ENCODE measurements at places on chromosomes 1 and 21. TPM values are rescaled to one million over a fixed set of nuclear protein-coding genes. Genes with fewer than 3 reads are reported as not detected.
A peak's percentile ranks its signal among the peaks of the same experiment; 100 is the strongest.

DNA sequence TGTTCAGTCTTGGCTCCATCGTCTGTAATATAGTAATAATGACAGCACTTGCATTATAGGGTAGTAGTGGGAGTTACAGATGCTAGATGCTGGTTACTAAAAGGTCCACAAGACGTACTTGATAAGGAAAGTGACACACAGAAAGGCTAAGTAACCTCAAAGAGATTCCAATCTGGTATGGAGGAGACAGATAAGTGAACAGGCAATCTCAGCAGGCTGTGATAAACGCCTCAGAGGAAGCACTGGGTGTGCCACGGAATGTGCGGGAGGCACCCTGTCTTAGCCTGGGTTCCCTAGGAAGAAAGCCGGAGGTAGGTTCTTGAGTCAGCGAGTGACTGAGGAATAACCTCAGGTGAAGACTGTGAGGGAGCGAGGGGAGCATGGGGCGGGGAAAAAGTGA, 4.6 kb upstream of the CTPS1 start:
- no peak overlapping the region for H3K27ac ChIP-seq
- no peaks in the 10 kb centered on the region for H3K4me1 ChIP-seq
- H3K27me3 ChIP-seq: no peaks in the 10 kb centered on the region

COP1 gene
- 38.3 TPM for total RNA-seq

- H3K27me3 ChIP-seq: no peaks in the 10 kb centered on the region
- peaks cover 24% of the 10 kb centered on the region for H3K4me1 ChIP-seq
- peak overlapping the region; percentile 65 for H3K27ac ChIP-seq
- H3K4me3 ChIP-seq: no peak overlapping the region
Measured at GRCh38 chr1:236149003-236149595, 6.8 kb downstream of the GPR137B start.

DNA sequence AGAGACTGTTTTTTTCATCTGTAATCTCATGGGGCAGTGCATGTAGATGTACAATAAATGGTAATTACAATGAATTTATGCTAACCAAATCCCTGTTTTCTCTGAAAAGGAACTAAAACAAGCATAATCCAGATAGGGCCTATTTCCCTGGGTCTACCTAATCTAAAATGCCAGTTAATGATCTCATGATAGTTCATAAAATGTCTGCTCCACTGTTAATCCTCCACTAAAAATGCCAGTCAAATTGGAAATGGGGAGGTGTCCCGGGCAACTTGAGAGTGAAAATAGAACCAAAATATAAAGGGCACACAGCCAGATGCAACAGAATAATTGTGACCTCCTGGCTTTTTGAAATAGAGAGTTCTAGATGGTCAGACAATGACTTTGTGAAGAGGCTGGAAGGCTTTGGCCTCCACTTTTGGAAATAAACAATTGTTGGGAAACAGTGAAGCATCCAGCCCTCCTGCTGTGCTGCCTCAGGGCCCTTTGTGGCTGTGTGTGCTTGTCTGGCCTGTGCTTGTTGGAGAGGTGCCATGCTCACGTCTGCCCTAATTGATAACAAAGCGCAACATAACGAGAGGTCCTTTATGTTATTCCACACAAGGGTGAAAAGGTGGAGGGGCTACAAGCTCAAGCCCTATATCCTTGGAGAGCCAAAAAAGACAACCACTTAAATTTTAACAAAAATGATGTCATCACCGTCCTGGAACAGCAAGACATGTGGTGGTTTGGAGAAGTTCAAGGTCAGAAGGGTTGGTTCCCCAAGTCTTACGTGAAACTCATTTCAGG, 97.7 kb downstream of the ATP5PO start:
- H3K4me1 ChIP-seq: no peaks in the 10 kb centered on the region
- no peak overlapping the region for H3K27ac ChIP-seq
- H3K36me3 ChIP-seq: no peaks in the 10 kb centered on the region

DNA sequence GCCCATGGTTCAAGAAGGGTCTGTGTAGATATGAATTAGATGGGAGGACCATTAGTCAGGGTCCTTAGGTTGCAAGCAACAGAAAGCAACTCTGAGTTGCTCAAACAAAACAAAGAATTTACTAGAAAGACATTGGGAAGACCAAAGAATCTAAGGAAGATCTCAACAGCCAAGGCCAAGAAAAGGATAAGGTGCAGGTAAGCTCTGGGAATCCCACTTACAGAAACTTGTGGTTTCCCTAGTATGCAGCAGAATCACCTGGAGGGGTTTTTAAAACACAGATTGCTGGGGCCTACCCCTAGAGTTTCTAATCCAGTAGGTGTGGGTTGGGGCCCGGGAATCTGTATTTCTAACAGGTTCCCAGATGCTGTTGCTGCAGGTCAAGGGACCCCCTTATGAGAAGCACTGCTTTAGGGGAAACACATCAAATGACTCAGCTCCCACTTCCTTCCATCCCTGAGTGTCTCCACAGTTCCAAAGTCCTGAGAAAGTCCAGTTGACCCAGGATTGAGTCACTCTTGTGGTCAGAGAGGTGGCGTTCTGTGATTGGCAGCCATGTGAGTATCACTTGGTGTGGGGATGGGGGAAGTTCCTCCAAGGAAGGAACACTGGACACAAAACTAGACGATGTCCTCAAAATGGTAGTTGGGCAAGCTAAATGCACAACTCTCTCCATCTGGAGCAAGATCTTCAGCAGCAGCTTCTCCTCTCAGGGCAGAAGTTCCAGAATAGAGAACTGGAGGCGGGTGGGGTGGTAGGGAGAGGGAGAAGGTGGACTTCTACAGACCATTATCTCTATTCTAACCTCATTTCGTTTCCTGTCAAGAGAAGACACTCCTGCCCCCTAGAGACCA, 24.2 kb upstream of the EYA3 start:
- no peaks in the 10 kb centered on the region for H3K36me3 ChIP-seq
- no peak for DNase-seq
- H3K4me3 ChIP-seq: no peak overlapping the region

ZMYM1 gene
- 18.9 TPM for total RNA-seq

DNA sequence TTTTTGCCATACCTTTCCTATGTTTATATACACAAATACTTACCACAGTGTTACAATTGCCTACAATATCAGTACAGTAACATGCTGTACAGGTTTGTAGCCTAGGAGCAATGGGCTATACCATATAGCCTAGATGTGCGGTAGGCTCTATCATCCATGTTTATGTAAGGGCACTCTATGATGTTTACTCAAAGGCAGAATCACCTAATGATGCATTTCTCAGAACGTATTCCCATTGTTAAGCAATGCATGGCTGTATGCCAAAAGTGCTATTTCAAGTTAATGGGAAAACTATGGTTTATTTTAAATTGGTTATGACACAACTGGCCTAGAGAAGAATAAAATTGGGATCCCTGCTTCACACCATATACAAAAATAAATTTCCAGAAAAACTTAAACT, 36.9 kb upstream of the DISP1 start:
- H3K27me3 ChIP-seq: no peaks in the 10 kb centered on the region
- no peak for DNase-seq
- no peaks in the 10 kb centered on the region for H3K4me1 ChIP-seq
- no peaks in the 10 kb centered on the region for H3K36me3 ChIP-seq
- H3K4me3 ChIP-seq: no peak overlapping the region

GRCh38 chr1:179872558-179872957, 5.0 kb downstream of the TOR1AIP2 start:
- no peaks in the 10 kb centered on the region for H3K27me3 ChIP-seq
- H3K36me3 ChIP-seq: peaks cover 9% of the 10 kb centered on the region
- DNase-seq: no peak
- peaks cover 6% of the 10 kb centered on the region for H3K4me1 ChIP-seq
- no peak overlapping the region for H3K4me3 ChIP-seq

- no peaks in the 10 kb centered on the region for H3K4me1 ChIP-seq
- H3K4me3 ChIP-seq: no peak overlapping the region
- no peak overlapping the region for H3K27ac ChIP-seq
- no peak for DNase-seq
- no peaks in the 10 kb centered on the region for H3K36me3 ChIP-seq
Measured at GRCh38 chr1:11898831-11899467, 27.3 kb downstream of the KIAA2013 start.

USP1 gene
- 27.1 TPM for total RNA-seq

HHIPL2 gene
- total RNA-seq: 0.09 TPM

CD1B gene
- 0.60 TPM for total RNA-seq

GOLT1A gene
- total RNA-seq: 8.9 TPM

COL8A2 gene
- 6.4 TPM for total RNA-seq

- no peak overlapping the region for H3K4me3 ChIP-seq
- no peaks in the 10 kb centered on the region for H3K27me3 ChIP-seq
Measured at GRCh38 chr1:31797216-31797615, 18.6 kb downstream of the SPOCD1 start.

GRCh38 chr21:32795376-32795775, 23.8 kb upstream of the PAXBP1 start:
- no peaks in the 10 kb centered on the region for H3K4me1 ChIP-seq
- no peak overlapping the region for H3K27ac ChIP-seq
- no peaks in the 10 kb centered on the region for H3K27me3 ChIP-seq
- DNase-seq: no peak

GRCh38 chr1:218101409-218101808, 183.7 kb upstream of the RRP15 start:
- H3K27me3 ChIP-seq: no peaks in the 10 kb centered on the region
- H3K4me1 ChIP-seq: no peaks in the 10 kb centered on the region
- no peaks in the 10 kb centered on the region for H3K36me3 ChIP-seq
- no peak overlapping the region for H3K27ac ChIP-seq
- DNase-seq: no peak

WNT2B gene
- total RNA-seq: 4.7 TPM

RPTN gene
- total RNA-seq: not detected

GRCh38 chr1:47431534-47431933, 6.3 kb upstream of the FOXD2 start:
- H3K27ac ChIP-seq: no peak overlapping the region
- no peaks in the 10 kb centered on the region for H3K36me3 ChIP-seq
- H3K27me3 ChIP-seq: peaks cover 20% of the 10 kb centered on the region
- DNase-seq: no peak
- no peaks in the 10 kb centered on the region for H3K4me1 ChIP-seq
- no peak overlapping the region for H3K4me3 ChIP-seq

FOXD2 gene
- total RNA-seq: 0.82 TPM

GRCh38 chr1:169163059-169163458, 56.6 kb downstream of the ATP1B1 start:
- no peak overlapping the region for H3K4me3 ChIP-seq
- H3K27ac ChIP-seq: no peak overlapping the region
- no peaks in the 10 kb centered on the region for H3K36me3 ChIP-seq
- peaks cover 4% of the 10 kb centered on the region for H3K4me1 ChIP-seq

DNA sequence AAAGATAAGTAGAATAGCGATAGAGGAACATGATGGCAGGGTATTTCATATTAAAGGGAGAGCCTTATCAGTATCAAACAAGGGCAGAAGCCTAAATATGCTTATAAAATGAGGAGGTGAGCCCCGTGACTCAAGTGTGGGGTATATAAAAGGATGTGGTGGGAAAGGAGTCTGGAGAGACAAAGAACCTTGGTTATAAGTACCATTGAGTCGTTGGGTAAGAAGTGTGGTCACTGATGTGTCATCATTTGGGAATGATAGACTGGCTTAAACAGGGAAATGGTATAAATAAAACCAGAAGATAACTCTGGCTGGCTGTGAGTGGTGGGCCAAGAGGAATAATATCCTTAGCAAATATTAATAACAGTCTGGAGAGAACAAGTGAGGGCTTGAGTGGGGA, 10.9 kb upstream of the CD5L start:
- no peaks in the 10 kb centered on the region for H3K36me3 ChIP-seq
- H3K4me3 ChIP-seq: no peak overlapping the region
- no peaks in the 10 kb centered on the region for H3K27me3 ChIP-seq
- H3K27ac ChIP-seq: no peak overlapping the region

GRCh38 chr1:201419256-201419655, 2.3 kb downstream of the TNNI1 start:
- H3K36me3 ChIP-seq: no peaks in the 10 kb centered on the region
- no peaks in the 10 kb centered on the region for H3K27me3 ChIP-seq
- no peaks in the 10 kb centered on the region for H3K4me1 ChIP-seq
- no peak for DNase-seq
- H3K27ac ChIP-seq: no peak overlapping the region
- no peak overlapping the region for H3K4me3 ChIP-seq

- no peak overlapping the region for H3K4me3 ChIP-seq
- no peaks in the 10 kb centered on the region for H3K27me3 ChIP-seq
- no peak for DNase-seq
- H3K36me3 ChIP-seq: no peaks in the 10 kb centered on the region
Measured at GRCh38 chr1:223349241-223349640, 14.7 kb downstream of the SUSD4 start.
